ENCODE measurements at places on chromosomes 4 and X.

DNA sequence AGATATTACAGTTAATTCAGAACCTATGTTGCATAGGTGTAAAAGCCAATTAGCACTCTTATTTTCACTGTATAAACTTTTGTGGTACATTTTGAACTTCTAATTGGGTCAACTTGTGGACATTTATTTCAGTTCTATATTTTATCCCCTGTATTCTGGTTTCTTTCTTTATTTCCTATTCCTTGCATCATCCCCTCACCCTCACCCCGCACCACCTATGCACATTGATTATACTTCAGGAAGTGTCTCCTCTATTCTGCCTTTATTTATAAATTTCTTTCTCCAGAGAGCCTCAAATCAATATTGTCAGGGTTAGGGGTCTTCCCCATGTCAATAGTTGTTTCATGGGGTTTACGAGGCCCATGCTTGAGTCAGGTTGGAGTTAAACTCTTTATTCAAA is 83.1 kb downstream of the TEX13C start:
- no peaks in the 10 kb centered on the region for H3K4me1 ChIP-seq
- no peaks in the 10 kb centered on the region for H3K27me3 ChIP-seq
- H3K36me3 ChIP-seq: no peaks in the 10 kb centered on the region
- H3K27ac ChIP-seq: no peak overlapping the region
- H3K4me3 ChIP-seq: no peak overlapping the region
- DNase-seq: no peak

DNA sequence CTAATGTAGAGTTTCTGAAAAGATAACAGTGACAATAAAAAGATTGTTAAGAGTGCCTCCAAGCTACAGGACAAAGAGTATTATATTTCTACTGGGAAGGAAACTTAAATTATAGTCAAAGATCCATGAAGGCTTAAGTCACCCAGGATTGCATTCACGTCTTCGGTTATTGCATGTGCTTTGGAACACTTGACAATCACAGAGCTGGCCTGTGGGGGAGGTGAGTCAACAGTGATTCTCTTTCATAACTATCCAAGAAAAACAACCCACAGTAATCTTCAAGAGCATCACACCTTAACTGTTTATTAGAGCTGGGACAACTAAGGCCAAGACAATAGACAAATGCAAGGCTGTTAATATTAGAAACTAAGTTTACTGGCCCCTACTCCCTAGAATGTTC is 40.3 kb downstream of the PDGFC start:
- no peak for DNase-seq
- peak overlapping the region; percentile 51 for H3K27ac ChIP-seq
- H3K36me3 ChIP-seq: no peaks in the 10 kb centered on the region
- no peak overlapping the region for H3K4me3 ChIP-seq
- no peaks in the 10 kb centered on the region for H3K27me3 ChIP-seq

DNA sequence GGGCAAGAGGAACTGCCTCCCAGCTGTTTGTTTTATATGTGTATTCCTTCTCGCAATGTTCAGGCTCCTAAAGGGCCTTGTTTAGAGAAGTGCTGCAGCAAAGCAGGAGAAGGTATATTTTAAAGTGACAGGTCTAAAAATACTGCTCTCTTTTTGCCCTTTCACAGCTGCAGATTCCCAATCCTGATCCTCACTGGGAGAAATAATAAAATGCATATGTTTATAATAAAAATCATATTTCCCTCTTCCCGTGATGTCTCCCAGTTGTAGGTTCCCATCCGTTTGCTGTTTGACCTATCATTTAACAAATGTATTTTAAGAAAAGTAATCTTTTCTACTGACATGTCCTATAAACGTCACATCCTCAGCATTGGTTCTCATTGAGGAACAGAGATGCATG is 62.7 kb upstream of the GPC4 start:
- no peak overlapping the region for H3K27ac ChIP-seq
- no peaks in the 10 kb centered on the region for H3K27me3 ChIP-seq
- no peaks in the 10 kb centered on the region for H3K4me1 ChIP-seq
- no peak for DNase-seq
- H3K36me3 ChIP-seq: no peaks in the 10 kb centered on the region

DNA sequence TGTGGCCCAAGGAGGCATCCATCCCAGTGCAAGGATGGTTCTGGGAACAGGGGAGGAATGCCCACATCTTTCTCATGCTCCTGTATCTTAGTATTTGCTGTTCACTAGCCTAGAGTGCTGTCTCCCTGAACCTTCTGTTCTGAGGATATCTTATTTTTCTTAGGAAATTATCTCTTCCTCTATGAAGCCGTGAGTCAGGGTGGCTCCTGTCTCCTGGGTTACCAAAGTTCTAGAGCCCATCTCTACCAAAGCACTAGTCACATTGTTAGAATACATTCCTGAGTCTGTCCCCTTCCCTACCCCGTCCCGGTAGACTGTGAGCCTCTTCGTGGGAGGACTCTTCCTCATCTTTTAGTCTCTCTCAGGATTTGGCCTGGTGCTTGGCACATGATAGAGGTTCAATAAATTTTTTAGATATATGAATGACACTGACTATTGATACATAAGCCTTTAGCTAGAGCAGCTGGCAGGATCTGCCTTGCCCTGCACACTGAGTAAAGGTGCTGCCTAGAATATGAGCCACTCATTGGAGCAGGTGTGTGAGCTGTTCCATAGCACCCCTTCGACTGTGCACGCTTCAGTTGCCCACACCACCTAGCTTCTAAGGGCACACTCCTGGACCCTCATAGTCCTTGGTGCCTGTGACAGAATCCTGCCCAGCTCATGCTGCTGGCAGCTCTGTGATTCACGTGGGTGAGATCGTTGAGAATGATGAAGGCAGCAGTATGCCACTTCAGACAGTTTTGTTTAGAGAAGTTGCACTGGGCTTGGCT is 13.3 kb downstream of the CXCR3 start:
- no peak overlapping the region for H3K4me3 ChIP-seq
- peaks cover 32% of the 10 kb centered on the region for H3K36me3 ChIP-seq
- H3K27ac ChIP-seq: no peak overlapping the region

DNA sequence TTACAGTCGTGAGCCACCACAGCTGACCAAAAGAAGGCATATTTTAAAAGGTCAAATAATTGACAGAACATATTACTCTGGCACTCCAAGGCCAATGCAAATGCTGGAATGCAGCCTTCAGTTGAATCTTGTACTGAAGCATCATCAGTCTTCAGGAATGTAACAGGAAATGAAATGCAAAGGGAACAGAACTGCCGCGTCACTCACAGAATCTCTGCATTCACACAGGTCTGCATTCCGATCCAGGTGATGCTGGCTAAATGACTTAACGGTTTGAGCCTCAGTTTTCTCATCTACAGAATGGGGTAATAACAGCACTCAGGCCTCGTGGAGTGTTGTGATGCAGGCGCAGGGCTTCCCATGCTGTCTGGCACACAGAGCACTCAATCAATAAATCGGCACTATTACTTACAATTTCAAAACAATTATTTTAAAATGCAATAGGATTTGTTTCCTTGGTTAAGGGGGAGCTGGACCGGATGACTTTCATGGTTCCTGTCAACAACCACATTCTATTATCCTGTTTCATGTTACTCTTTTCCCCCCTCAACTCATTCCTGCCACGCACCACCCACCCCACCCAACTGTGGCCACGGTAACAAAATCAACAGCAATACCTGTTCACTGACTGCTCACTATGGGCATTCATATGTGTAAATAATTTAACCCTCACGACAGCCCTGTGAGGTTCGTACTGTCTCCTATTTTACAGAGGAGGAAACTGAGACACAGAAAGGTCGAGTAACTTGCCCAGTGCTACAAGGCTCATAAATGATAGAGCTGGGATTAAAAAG is 32.4 kb downstream of the IGFBP7 start:
- H3K27ac ChIP-seq: no peak overlapping the region
- H3K4me1 ChIP-seq: peaks cover 33% of the 10 kb centered on the region
- no peak overlapping the region for H3K4me3 ChIP-seq
- no peaks in the 10 kb centered on the region for H3K36me3 ChIP-seq

DNA sequence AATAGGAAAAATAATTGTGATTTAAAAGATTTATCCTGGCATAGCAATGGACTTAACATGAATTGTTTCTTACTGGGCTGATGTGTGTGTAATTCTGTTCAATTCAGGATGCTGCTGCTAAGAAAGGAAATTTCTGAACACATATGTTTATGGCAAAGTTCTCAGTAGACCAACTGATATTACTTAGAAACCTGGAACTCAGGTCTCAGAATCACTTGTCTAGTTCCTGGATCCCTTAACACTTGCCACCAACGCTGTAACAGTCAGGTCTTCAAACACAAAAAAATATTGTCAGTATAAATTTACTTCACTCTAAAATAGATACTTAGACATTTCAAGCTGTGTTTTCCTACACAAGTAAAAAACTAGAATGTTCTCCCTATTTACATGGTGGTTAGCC is 5.5 kb downstream of the CASP3 start:
- no peaks in the 10 kb centered on the region for H3K27me3 ChIP-seq
- peaks cover 37% of the 10 kb centered on the region for H3K4me1 ChIP-seq
- DNase-seq: no peak
- no peak overlapping the region for H3K4me3 ChIP-seq

DNA sequence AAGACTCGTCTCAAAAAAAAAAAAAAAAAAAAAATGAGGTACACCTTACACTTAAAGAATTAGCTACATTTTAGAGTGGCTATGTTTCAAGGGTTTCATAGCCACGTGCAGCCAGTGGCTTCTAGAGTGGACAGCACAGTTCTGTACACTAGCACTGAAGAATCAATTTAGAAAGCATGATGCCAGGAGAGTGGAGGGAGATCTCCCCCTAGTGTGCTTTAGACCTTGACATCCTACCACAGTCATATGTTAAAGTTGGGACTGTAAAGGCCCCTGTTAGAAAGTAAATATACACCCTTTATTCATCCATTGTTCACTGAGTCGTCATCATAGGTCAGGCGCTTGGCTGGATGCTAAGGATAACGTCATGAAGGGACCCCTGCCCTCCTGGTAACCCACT is 179.4 kb downstream of the QDPR start:
- H3K4me1 ChIP-seq: peaks cover 9% of the 10 kb centered on the region
- H3K4me3 ChIP-seq: no peak overlapping the region

DNA sequence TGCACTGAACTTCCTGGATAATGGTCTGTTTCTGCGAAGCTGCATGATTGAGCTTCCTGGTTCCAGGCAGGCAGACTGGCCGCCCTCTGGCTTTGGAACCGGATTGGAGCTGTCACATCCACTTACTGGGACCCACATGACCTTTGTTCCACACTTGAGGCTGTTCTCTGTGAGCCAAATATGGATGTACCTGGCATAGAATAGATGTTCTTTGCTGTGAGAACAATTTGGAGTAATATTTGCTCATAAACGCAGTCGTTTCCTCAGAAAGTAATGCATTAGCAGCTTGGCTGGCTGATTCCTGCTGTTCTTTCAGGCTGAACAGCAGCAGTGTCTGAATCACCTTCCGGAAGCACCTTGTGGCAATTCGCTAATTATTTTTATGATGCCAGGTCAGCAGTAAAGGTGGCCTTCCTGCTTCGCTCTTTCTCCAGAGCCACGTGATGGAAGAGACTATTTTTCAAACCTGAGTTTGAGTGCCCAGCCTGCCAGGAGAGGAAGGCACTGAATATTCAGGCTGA is 78.1 kb upstream of the BOD1L1 start:
- H3K27me3 ChIP-seq: no peaks in the 10 kb centered on the region
- H3K4me1 ChIP-seq: no peaks in the 10 kb centered on the region
- H3K27ac ChIP-seq: peak overlapping the region; percentile 55
- no peak overlapping the region for H3K4me3 ChIP-seq
- DNase-seq: peak; percentile 79

- H3K4me3 ChIP-seq: no peak overlapping the region
- no peaks in the 10 kb centered on the region for H3K27me3 ChIP-seq
- H3K27ac ChIP-seq: no peak overlapping the region
- H3K4me1 ChIP-seq: no peaks in the 10 kb centered on the region
- peaks cover 80% of the 10 kb centered on the region for H3K36me3 ChIP-seq
- DNase-seq: no peak
Observed at GRCh38 chr4:82457266-82457665, 26.9 kb downstream of the ENOPH1 start.

- peak; percentile 84 for DNase-seq
- H3K4me1 ChIP-seq: peaks cover 12% of the 10 kb centered on the region
Observed at GRCh38 chr4:184329659-184330400, 112.2 kb upstream of the ENPP6 start.

DNA sequence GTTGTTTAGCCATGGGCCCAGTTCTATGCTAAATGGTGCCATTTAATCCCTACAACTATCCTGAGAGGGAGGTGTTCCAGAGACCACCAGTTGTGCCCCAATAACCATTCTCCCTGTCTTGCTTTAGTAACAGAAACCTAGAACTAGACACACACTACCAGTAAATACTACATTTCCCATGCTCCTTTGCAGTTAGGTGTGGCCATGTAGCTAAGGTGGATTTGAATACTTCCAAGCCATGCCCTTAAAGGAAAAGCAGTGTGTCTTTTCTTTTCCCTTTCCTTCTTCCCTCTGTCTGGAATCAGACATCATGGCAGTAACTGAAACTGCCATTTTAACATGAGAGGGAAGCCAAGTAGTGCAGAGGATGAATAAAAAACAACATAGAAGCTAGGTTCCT is 90.9 kb upstream of the TMEM33 start:
- H3K4me1 ChIP-seq: no peaks in the 10 kb centered on the region
- no peak overlapping the region for H3K27ac ChIP-seq
- no peaks in the 10 kb centered on the region for H3K36me3 ChIP-seq
- no peak for DNase-seq

GRCh38 chr4:79399076-79399475 is 9.0 kb downstream of the GK2 start:
- H3K27me3 ChIP-seq: no peaks in the 10 kb centered on the region
- no peak overlapping the region for H3K27ac ChIP-seq
- H3K4me1 ChIP-seq: no peaks in the 10 kb centered on the region
- DNase-seq: no peak

DNA sequence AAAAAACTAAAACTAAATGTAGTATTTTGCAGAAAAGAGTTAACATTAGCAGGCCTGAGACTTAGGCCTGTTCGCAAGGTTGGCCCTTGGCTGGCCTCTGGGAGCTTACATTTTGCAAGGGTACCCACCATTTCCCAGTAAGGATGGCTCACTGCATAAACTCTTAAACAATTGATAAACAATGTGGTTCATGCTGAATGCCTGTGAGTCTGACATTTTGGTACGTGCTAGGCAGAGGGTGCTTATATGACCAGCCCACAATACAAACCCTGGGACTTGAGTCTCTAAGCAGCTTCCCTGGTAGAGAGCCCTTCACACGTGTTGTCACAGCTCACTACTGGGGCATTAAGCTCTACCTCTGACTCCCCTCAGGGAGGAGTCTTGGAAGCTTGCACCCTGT is 7.4 kb downstream of the PRPS2 start:
- no peak overlapping the region for H3K4me3 ChIP-seq
- H3K27me3 ChIP-seq: no peaks in the 10 kb centered on the region
- H3K27ac ChIP-seq: no peak overlapping the region
- no peaks in the 10 kb centered on the region for H3K4me1 ChIP-seq
- DNase-seq: no peak

GRCh38 chr4:127417885-127418535 is 214.7 kb upstream of the INTU start:
- H3K27me3 ChIP-seq: no peaks in the 10 kb centered on the region
- H3K4me1 ChIP-seq: no peaks in the 10 kb centered on the region
- no peak overlapping the region for H3K27ac ChIP-seq
- no peak for DNase-seq
- no peaks in the 10 kb centered on the region for H3K36me3 ChIP-seq

GRCh38 chrX:131979116-131979515 is 44.0 kb upstream of the STK26 start:
- H3K4me1 ChIP-seq: no peaks in the 10 kb centered on the region
- no peak overlapping the region for H3K27ac ChIP-seq
- H3K36me3 ChIP-seq: no peaks in the 10 kb centered on the region
- no peak overlapping the region for H3K4me3 ChIP-seq

- DNase-seq: no peak
Observed at GRCh38 chrX:15563056-15563455, 37.7 kb downstream of the ACE2 start.

GRCh38 chr4:173347467-173347866 is 13.3 kb upstream of the HMGB2 start:
- no peaks in the 10 kb centered on the region for H3K36me3 ChIP-seq
- DNase-seq: no peak
